Breast epithelium (tissue), 4 donors: ENCODE measurements at places on chromosomes 6 and 20.

DNA sequence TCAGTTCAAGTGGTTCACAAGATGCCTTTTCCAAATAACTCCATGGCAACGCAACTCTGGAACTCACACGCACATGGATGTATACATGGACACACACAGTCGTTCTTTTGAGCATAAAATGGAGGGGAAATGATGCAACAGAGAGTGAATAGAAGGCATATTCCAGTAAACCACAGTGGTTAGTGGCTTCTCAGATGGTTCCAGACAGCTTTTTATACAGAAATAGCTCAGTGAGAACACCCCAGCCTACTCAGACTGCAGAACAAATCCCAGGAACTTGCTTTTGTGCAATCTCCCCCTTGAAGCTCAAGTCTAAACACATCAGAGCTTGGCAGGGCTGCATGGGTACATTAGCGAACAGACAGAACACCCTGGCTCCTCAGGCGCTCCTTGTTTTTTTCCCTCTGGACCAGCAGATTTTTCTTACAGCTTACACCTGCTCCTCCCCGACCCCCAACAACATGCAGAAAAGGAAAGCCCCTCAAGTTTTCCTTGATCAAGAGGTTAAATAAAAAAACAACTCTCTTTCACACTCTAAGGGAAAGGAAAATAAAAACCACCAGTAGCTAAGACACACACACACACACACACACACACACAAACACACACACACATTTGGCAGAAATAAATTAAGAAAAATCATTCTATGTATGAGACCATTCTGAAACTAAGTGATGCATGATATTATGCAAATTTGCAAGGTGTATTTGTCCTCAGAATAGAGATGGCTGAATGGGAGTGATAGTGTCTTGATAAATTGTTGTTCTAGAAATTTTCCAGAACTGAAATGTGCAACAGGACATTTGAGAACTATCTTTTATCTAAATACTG lies 51.2 kb upstream of the RANBP9 start:
- H3K27me3 ChIP-seq, result no peaks in the 10 kb centered on the region
- no peaks in the 10 kb centered on the region for H3K36me3 ChIP-seq
- H3K4me3 ChIP-seq, result no peak overlapping the region
- H3K27ac ChIP-seq, result peak overlapping the region; percentile 26
- no peaks in the 10 kb centered on the region for H3K4me1 ChIP-seq
- DNase-seq, result no peak

- H3K4me1 ChIP-seq, result no peaks in the 10 kb centered on the region
- DNase-seq, result no peak
- H3K27ac ChIP-seq, result peak overlapping the region; percentile 58
- no peaks in the 10 kb centered on the region for H3K36me3 ChIP-seq
Observed at GRCh38 chr6:158631678-158632537, 12.6 kb downstream of the DYNLT1 start.

GRCh38 chr6:167093922-167094432 lies 28.9 kb upstream of the CCR6 start:
- H3K27me3 ChIP-seq, result no peaks in the 10 kb centered on the region
- no peaks in the 10 kb centered on the region for H3K4me1 ChIP-seq
- no peak overlapping the region for H3K27ac ChIP-seq

DNA sequence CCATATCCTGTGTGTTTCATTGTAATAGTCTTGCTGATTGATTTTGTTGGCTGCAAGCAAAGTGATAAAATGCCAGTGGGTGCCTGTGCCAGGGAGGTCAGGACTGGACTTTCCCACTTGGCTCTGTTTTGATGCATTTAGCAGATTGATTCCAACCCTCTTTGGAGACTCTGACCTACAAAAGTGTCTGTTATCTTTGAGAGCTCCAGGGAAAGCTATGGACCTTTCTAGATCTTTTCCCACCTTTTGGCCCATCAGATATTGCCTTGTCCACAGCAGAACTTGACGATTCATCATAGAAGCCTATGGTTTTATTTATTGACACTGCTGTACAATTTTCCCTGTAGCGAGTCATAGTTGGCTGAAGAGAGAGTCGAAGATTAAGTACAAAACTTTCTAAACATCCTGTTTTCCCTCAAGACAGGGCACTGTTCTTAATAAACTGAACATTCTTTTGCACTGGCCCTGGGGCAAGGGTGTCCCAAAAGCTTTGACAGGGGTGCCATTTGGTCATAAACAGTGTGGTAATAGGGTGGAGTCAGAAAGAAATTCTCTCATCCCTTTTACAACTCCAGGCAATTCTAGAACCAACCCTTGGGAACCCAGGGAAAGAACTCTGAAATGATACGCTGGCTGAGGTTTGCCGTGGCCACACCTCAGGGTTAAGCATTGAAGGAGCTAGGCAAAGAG lies 53.7 kb downstream of the E2F3 start:
- H3K36me3 ChIP-seq, result no peaks in the 10 kb centered on the region
- H3K27me3 ChIP-seq, result no peaks in the 10 kb centered on the region
- no peak overlapping the region for H3K4me3 ChIP-seq
- DNase-seq, result no peak
- H3K4me1 ChIP-seq, result no peaks in the 10 kb centered on the region

GRCh38 chr6:158043586-158044524 lies 62.2 kb downstream of the SYNJ2 start:
- no peaks in the 10 kb centered on the region for H3K27me3 ChIP-seq
- no peak overlapping the region for H3K4me3 ChIP-seq
- no peaks in the 10 kb centered on the region for H3K36me3 ChIP-seq
- H3K27ac ChIP-seq, result peak overlapping the region; percentile 81
- DNase-seq, result no peak

- no peak overlapping the region for H3K27ac ChIP-seq
- no peaks in the 10 kb centered on the region for H3K27me3 ChIP-seq
- H3K4me3 ChIP-seq, result no peak overlapping the region
Observed at GRCh38 chr6:79338493-79338892, 104.0 kb upstream of the HMGN3 start.

GRCh38 chr6:161583584-161583983 lies 309.7 kb upstream of the AGPAT4 start:
- H3K4me3 ChIP-seq, result no peak overlapping the region
- DNase-seq, result no peak
- H3K27ac ChIP-seq, result no peak overlapping the region
- H3K27me3 ChIP-seq, result no peaks in the 10 kb centered on the region

GRCh38 chr20:8616792-8617191 lies 452.1 kb upstream of the PLCB4 start:
- no peak overlapping the region for H3K27ac ChIP-seq
- no peaks in the 10 kb centered on the region for H3K4me1 ChIP-seq
- H3K27me3 ChIP-seq, result no peaks in the 10 kb centered on the region
- H3K4me3 ChIP-seq, result no peak overlapping the region

DNA sequence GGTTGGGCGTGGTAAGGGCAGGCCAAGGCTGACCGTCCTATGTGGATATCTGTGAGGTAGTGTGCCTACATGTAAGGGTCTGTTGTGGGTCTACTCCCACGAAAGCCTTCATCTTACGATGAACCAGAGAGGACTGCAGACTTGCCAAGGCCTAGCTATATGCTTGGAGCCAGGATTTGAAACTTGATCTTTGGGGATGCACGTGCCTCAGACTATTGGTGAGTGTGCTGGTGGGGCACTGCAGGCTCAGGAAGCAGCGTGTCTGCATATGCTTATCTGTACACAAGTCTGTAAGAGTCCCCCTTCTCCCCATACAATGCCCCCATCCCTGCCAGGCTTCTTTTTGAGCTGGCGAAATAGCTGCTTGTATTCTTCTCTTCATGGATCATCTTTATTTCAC lies 17.9 kb downstream of the PLCG1 start:
- H3K36me3 ChIP-seq, result no peaks in the 10 kb centered on the region
- peaks cover 5% of the 10 kb centered on the region for H3K4me1 ChIP-seq

DNA sequence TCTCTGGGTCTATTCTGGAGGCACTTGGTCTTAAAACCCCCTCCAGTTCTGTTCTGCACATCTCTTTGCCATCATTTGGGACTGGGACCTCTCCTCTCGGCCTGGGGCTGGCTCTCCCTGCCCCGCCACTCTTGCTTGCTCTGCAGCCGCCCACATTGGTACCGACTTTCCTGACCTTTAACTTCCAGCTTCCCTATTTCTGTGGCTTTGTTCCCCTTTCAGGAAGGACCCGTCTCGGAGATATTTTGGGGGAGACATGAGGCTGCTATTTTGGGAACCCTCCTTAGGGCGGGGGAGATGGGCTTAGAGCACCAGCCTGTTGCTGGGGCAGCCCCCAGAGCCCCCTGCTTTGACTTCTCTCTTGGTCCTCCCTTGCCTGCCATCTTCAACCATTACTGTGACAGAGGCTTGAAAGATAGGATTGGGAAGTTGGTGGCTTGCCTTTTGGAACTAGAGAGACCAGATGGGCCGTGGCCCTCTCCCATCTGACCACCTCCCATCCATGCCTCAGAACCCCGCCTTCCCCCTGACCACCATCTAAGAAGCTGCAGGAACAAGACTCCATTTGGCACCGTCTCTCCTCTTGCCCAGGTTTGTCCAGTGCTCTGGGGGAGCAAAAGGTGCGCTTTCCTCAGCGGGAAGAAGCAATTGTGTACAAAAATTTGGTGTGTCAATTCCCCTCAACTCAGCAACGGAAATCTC lies 914 bp downstream of the TREM2 start:
- peaks cover 4% of the 10 kb centered on the region for H3K27me3 ChIP-seq
- peak overlapping the region; percentile 23 for H3K4me3 ChIP-seq
- no peaks in the 10 kb centered on the region for H3K4me1 ChIP-seq
- no peak for DNase-seq
- H3K27ac ChIP-seq, result no peak overlapping the region

DNA sequence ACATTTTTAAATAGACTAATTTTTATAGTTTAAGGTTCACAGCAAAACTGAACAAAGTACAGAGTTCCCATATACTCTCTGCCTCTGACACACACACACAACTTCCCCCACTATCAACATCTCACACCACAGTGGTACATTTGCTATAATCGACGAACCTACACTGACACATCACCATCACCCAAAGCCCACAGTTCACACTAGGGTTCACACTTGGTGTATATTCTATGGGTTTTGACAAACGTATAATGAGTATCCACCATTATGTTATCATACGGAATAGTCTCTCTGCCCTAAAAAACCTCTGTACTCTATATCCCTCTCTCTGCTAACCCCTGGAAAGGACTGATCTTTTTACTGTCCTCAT lies 15.6 kb downstream of the TMEM30A start:
- H3K36me3 ChIP-seq, result no peaks in the 10 kb centered on the region
- H3K27ac ChIP-seq, result no peak overlapping the region
- no peak overlapping the region for H3K4me3 ChIP-seq
- H3K4me1 ChIP-seq, result no peaks in the 10 kb centered on the region
- DNase-seq, result no peak

DNA sequence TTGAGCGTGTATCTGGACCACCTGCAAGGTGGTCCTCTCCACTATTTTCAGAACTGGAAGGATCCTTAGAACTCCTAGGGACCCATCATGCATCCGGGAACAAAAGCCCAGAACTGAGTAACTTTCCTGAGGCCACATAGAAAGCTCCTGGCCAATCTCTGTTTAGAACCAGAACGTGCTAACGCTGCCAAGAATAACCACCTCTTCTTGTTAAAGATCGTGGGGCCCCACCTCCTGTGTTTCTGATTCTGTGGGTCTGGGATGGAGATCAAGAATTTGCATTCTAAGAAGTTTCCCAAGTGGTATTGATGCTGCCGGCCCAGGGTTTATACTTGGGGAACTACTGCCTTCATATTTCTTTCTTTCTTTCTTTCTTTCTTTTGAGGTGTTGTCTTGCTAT lies 13.3 kb downstream of the CD40 start:
- no peaks in the 10 kb centered on the region for H3K27me3 ChIP-seq
- H3K36me3 ChIP-seq, result no peaks in the 10 kb centered on the region
- H3K4me1 ChIP-seq, result no peaks in the 10 kb centered on the region
- H3K4me3 ChIP-seq, result no peak overlapping the region
- H3K27ac ChIP-seq, result no peak overlapping the region

DNA sequence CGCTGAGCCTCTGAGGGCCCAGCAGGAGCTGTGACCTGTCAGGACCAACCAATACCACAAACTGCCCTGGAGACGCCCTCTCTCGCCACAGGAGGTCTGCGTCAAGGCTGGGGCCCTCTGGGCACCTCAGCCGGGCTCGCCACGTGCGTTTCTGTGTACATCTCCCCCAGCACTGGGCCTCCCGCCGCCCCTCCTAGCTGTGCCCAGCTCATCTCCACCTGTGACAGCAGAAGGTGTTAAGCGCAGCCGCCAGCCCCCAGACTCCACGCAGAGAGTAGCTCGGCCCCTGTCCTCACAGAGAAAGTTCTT lies 91.4 kb downstream of the TAF4 start:
- DNase-seq, result no peak
- no peak overlapping the region for H3K27ac ChIP-seq
- peaks cover 5% of the 10 kb centered on the region for H3K36me3 ChIP-seq

GRCh38 chr20:39136798-39137197 lies 174.7 kb downstream of the DHX35 start:
- peaks cover 25% of the 10 kb centered on the region for H3K27me3 ChIP-seq
- no peaks in the 10 kb centered on the region for H3K36me3 ChIP-seq
- DNase-seq, result no peak
- no peak overlapping the region for H3K27ac ChIP-seq
- H3K4me3 ChIP-seq, result no peak overlapping the region

DNA sequence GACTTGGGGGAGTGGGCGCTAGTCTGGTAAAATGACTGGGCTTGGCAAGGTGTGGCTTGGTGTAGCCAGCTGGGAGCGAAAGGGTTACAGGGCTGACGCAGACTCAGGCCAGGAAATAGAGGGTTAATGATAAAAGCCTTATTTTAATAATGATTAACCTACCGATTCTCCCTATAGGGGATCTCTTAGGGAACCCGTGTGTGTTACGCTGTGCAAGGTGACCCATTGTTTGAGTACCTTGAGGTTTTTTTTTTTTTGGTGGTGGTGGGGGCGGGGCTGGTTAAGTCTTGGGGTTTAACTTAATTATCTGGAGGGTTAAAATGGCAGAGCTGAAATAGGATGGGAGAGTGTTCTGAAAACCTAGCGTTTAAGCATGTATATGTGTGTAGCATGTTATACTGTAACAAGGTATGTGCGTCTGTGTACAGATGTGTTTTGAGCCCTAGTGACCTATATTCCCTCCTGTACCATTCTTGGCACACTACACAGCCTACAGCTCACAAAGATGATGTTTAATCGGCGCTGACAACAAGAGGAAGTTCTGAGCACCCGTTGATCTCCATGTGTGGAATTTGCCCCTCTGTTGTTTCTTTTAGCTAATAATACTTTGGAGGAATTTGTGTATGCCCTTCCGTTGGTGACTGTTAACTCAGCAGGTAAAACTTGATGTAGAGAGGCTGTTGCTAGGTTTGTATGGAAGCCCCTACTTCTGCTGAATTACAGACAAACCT lies 1.3 kb downstream of the CARMIL1 start:
- H3K27me3 ChIP-seq, result no peaks in the 10 kb centered on the region
- no peaks in the 10 kb centered on the region for H3K36me3 ChIP-seq
- H3K27ac ChIP-seq, result peak overlapping the region; percentile 92
